LHCN-M2 (cell line): ENCODE measurements at places on chromosomes 13 and 19. TPM values are rescaled to one million over a fixed set of nuclear protein-coding genes. Genes with fewer than 3 reads are reported as not detected.

The CDX2 gene
- not detected in 2 replicates for total RNA-seq

The STOML3 gene
- not detected in 2 replicates for total RNA-seq

The KLF1 gene
- not detected in 2 replicates for total RNA-seq

GRCh38 chr19:31015778-31016177, 333.5 kb downstream of the TSHZ3 start:
- DNase-seq, result no peak

DNA sequence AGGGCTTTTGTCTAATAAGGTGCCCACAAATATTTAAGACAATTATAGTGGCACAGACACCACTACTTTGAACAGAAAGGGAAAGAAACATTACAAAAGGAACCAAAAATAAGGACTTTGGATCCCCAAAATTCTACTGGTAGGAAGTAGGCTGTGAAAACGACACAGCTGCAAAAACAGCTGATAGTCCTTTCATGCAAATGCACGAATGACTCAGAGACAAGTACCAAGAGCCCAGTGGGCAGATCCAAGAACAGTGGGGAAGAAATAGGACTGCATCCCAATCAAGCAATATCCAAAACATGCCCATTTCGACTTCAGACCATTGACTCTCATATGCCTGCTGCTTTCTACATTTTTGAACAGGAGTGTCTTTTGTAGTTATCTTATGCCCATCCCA, 269.4 kb upstream of the NBEA start:
- peak; percentile 87 for DNase-seq

DNA sequence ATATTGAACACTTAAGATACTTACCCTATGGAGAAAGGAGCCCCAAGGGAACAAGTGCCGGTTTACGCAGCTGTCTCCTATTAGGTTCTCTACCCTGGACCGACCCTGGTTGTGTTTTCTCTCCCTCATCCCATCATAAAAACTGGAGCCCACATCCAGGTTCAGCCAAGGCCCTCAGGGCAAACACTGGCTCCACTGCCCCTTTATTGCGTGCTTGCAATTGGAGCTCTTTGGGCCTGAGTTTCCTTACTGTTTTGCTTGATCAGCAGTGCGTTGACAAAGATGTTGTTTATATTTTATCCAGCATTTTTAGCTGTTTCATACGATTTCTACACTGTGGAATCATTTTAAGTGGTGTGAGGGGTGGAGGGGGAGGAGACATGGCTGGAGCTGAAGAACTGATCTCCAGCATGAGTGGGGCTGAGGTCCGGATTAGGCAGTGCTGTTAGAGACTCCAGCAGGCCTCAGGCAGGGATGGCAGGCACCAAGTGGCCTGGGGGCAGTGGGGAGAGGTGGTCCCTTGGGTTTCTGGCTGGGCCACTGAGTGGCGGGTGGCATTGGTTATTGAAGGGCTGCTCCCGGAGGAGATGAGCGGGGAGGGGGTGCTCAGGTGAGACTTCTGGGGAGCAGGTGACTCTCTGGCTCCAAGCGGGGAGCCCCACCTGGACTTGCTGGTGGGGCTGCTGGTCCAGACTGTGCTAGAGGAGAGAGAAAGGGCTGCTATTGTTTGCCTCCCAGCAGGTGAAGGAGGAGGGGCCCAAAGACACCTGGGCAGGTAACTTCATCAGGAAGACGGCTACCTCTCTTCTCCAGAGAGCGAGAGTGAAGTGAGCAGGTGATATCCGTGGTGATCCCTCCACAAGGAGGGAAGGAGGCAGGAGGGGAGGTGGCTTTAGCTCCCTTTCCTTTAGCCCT, 62.4 kb upstream of the RNF113B start:
- no peak for DNase-seq

- no peak for DNase-seq
Observed at GRCh38 chr19:10855879-10856522, 7.8 kb downstream of the C19orf38 start.

DNA sequence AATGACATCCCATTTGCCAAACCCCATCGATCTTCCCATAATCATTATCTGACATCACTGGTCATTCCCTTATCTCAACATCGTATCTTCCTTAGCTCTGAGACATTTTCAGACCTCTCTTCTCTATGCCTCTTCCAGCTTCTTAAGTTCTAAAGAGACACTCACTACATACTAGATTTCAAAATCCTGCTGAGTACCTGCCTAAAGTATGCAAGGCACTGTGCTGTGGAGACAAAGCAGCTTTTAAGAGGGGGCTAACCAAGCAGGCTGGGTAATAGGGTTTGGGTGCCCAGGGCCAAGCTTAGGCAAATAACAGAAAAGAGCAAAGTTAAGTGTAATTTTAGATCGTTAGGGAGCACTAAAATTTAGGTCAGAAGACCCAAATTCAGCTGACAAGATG, 3.4 kb upstream of the POMP start:
- peak; percentile 46 for DNase-seq

GRCh38 chr13:90557626-90558025, 789.9 kb upstream of the MIR17HG start:
- no peak for DNase-seq

- peak; percentile 51 for DNase-seq
Observed at GRCh38 chr19:12527034-12527836, 24.0 kb downstream of the ZNF564 start.

GRCh38 chr19:48175578-48175977, 5.1 kb downstream of the ZSWIM9 start:
- DNase-seq, result no peak
